ENCODE measurements at places on chromosomes 12 and 14. TPM values are rescaled to one million over a fixed set of nuclear protein-coding genes. Genes with fewer than 3 reads are reported as not detected.
A peak's percentile ranks its signal among the peaks of the same experiment; 100 is the strongest.

DNA sequence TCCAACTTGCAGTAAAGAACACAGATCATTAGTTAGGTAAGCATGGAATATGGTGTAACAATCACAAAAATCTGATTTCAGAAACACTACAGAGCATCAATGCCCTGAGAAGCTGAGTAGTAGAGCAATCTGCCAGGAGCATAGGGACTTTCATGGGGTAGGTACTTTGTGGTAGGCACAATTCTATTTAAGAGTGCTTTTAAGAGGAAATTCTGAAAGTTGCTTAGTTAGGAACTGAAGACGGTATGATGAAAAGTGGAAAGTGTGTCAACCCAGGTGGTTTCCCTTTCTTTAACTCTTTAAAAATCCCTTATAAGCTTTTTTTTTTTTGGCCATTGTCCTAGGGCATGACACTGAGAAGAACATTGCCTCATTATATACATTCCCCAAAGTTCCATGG, 535.7 kb upstream of the FBXO33 start:
- no peak overlapping the region for H3K27ac ChIP-seq
- H3K27me3 ChIP-seq, result no peaks in the 10 kb centered on the region
- H3K4me3 ChIP-seq, result no peak overlapping the region
- H3K36me3 ChIP-seq, result no peaks in the 10 kb centered on the region

DNA sequence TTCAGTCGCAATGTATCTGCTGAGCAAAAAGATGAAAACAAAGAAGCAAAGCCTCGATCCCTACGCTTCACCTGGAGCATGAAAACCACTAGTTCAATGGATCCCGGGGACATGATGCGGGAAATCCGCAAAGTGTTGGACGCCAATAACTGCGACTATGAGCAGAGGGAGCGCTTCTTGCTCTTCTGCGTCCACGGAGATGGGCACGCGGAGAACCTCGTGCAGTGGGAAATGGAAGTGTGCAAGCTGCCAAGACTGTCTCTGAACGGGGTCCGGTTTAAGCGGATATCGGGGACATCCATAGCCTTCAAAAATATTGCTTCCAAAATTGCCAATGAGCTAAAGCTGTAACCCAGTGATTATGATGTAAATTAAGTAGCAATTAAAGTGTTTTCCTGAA, 19.8 kb downstream of the CKB start:
- H3K27me3 ChIP-seq, result no peaks in the 10 kb centered on the region
- peaks cover 8% of the 10 kb centered on the region for H3K4me1 ChIP-seq
- H3K36me3 ChIP-seq, result peaks cover 12% of the 10 kb centered on the region
- no peak overlapping the region for H3K4me3 ChIP-seq
- no peak for DNase-seq

OTX2 gene
- 0.22 TPM for total RNA-seq

DNA sequence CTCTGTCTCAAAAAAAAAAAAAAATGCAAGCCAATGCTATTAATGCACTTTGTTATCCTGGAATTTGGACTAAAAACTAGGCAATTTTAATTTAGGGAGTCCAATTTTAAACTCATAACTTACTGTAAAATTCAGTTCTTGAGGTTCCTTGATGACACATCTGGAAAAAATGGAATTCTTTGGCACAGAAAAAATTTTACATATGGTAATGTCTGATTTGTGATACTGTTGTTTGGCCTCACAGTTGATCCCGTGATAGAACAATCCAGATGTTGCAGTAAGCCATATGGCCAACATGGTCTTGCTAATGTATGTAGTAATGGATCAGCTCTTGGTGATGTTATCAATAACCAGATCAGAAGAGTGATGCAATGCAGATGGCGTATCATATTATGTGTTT, 1089.8 kb downstream of the FLRT2 start:
- no peak overlapping the region for H3K27ac ChIP-seq
- H3K36me3 ChIP-seq, result no peaks in the 10 kb centered on the region
- H3K4me1 ChIP-seq, result no peaks in the 10 kb centered on the region
- H3K4me3 ChIP-seq, result no peak overlapping the region

- DNase-seq, result no peak
- H3K4me1 ChIP-seq, result peaks cover 5% of the 10 kb centered on the region
- H3K36me3 ChIP-seq, result peaks cover 15% of the 10 kb centered on the region
- H3K27ac ChIP-seq, result no peak overlapping the region
- H3K4me3 ChIP-seq, result no peak overlapping the region
These were observed 81.7 kb downstream of the EEA1 start for GRCh38 chr12:92847368-92847767.

GRCh38 chr12:25069224-25069623, 120.3 kb upstream of the BCAT1 start:
- H3K27ac ChIP-seq, result peak overlapping the region; percentile 24
- DNase-seq, result no peak
- no peaks in the 10 kb centered on the region for H3K36me3 ChIP-seq

GRCh38 chr12:12408265-12408690, 51.4 kb downstream of the BORCS5 start:
- no peak overlapping the region for H3K4me3 ChIP-seq
- H3K27ac ChIP-seq, result no peak overlapping the region
- peaks cover 22% of the 10 kb centered on the region for H3K36me3 ChIP-seq
- H3K4me1 ChIP-seq, result peaks cover 9% of the 10 kb centered on the region

GRCh38 chr14:88128816-88129215, 123.9 kb downstream of the GPR65 start:
- no peaks in the 10 kb centered on the region for H3K36me3 ChIP-seq
- H3K4me1 ChIP-seq, result no peaks in the 10 kb centered on the region
- peak overlapping the region; percentile 67 for H3K27ac ChIP-seq
- no peak for DNase-seq
- H3K27me3 ChIP-seq, result no peaks in the 10 kb centered on the region

SLCO1A2 gene
- 10.7 TPM for total RNA-seq

- no peak overlapping the region for H3K4me3 ChIP-seq
- H3K27ac ChIP-seq, result no peak overlapping the region
- no peak for DNase-seq
These were observed 9.7 kb downstream of the TNS2 start for GRCh38 chr12:53059434-53060063.

TCP11L2 gene
- 12.3 TPM for total RNA-seq

DNA sequence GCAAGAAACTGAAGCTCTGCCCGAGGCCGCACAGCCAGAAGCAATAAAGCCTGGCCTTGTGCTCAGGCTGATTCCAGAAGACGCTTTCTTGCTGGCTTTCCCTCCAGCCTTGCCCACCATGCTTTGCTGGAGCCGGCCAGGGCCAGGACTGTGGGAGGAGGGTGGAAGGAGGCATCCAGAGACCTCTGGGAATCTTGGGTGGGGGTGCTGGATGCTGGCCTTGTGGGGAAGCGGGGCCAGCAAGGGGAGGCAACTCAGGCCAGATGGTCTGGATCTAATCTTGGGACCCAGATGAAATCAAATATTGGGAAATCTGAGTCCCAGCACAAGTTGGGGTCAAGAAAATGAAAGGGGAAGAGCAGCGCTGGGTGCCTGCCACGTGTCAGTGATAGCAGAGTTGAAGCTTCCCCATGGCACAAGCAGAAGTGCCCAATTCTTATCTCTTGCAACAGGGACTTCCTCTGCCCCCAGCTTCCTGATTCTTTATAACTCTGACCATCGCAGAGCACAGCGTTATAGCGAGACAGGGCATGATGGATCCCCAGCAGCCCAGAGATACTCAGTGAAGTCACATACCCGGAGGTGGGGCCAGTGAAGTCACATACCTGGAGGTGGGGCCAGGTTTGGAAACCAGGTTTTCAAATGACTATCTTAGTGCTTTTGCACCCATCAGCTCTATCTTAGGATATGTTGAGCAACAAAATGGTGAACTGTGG, 6.4 kb upstream of the RABGGTA start:
- H3K4me1 ChIP-seq, result peaks cover 4% of the 10 kb centered on the region
- peaks cover 5% of the 10 kb centered on the region for H3K36me3 ChIP-seq
- H3K4me3 ChIP-seq, result no peak overlapping the region

SVOP gene
- total RNA-seq, result 3.6 TPM

DNA sequence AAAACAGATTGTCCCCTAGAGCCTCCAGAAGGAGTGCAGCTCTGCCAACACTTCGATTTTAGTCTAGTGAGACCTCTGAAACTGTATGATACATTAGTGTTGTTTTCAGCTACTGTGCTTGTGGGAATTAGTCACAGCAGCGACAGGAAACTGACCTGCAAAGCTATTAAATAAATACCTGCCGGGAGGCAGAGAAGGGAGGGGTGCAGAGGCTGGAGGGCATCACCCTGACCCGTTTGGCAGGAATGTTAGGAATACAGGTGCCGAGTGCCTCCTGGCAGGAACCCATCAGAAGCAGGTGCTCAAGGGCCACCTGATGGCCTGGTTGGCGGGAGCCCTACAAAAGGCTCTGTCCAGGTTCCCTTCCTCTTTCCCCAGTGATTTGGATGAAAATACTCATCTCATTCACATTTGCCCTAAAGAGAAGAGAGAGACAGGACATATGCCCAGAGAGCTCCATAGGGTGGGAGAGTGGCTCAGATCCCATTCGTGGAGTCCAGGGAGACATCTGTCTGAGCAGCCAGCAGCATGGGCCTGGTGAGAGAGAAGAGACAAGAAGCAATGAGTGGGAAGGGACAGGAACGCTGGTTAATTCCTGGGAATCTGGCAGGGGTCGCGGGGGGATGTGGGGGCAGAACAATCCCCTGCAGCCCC, 44.6 kb downstream of the C14orf132 start:
- H3K4me3 ChIP-seq, result no peak overlapping the region
- H3K36me3 ChIP-seq, result peaks cover 12% of the 10 kb centered on the region
- no peak for DNase-seq
- peaks cover 11% of the 10 kb centered on the region for H3K4me1 ChIP-seq
- no peaks in the 10 kb centered on the region for H3K27me3 ChIP-seq

DNA sequence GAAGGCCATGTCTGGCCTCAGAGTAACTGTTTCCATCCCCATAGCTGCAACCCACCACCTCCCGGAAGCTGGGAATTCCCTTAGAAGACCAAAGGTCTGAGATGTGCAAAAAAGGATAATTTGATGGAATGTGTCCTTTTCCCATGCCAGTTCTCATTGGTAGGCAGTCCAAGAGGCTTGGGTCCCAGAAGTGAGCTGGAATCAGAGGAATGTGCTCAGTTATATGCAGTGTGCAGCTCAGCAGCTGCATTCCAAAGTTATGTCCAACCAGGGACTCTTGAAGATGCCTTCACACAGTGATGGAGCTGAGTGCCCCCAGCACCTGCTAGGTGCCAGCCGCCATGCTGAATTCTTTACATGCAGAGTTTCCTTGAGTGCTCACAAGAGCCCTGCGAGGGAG, 583.9 kb upstream of the TBX3 start:
- no peak overlapping the region for H3K4me3 ChIP-seq
- no peaks in the 10 kb centered on the region for H3K36me3 ChIP-seq
- no peak overlapping the region for H3K27ac ChIP-seq
- DNase-seq, result no peak
- H3K4me1 ChIP-seq, result no peaks in the 10 kb centered on the region

ZFHX2 gene
- total RNA-seq, result 5.6 TPM

DNA sequence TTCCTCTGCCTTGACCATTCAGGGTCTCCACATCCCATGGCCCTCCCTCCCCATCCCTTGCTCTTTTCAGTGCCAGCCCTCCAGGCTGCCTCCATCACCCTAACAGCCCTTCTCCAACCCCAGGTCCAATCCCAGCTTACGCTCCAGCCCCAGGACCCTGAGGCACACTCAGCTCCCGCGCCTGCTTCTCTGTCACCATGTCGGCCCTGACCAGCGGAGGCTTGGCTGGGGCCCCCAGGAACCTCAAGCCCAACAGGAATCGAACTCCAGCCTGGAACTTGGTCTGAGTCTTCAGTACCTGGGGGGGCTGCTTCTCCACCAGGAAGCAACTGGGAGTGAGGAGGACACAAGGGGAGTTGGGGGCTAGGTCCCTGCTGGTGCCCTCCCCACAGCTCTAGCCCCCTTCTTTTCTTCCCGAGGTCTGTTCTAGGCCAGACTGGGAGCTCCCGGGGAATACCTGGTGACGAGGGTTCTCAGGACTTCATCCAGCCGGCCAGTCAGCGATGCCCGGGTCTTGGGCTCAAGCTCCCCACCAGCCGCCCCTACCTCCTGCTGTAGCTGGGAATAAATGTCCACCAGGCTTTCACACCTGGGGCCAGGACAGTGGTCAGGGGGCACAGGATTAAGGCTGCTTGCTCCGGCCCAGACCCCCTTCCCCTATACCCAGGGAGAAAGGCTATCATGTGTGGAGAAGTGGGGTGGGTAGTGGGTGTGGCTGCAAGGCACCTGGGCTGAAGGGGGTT, 6.0 kb downstream of the STAT6 start:
- H3K36me3 ChIP-seq, result peaks cover 10% of the 10 kb centered on the region
- H3K27ac ChIP-seq, result no peak overlapping the region
- no peak overlapping the region for H3K4me3 ChIP-seq
- DNase-seq, result no peak
- no peaks in the 10 kb centered on the region for H3K27me3 ChIP-seq

- H3K4me3 ChIP-seq, result no peak overlapping the region
- H3K4me1 ChIP-seq, result peaks cover 40% of the 10 kb centered on the region
- H3K36me3 ChIP-seq, result peaks cover 11% of the 10 kb centered on the region
- no peaks in the 10 kb centered on the region for H3K27me3 ChIP-seq
These were observed 37.8 kb downstream of the MARK3 start for GRCh38 chr14:103423050-103423461.

KCNH3 gene
- 0.72 TPM for total RNA-seq

GRCh38 chr14:40188006-40188405, 755.8 kb upstream of the FBXO33 start:
- no peak overlapping the region for H3K27ac ChIP-seq
- H3K4me1 ChIP-seq, result no peaks in the 10 kb centered on the region
- H3K4me3 ChIP-seq, result no peak overlapping the region
- no peak for DNase-seq

MYH6 gene
- 0.50 TPM for total RNA-seq

DNA sequence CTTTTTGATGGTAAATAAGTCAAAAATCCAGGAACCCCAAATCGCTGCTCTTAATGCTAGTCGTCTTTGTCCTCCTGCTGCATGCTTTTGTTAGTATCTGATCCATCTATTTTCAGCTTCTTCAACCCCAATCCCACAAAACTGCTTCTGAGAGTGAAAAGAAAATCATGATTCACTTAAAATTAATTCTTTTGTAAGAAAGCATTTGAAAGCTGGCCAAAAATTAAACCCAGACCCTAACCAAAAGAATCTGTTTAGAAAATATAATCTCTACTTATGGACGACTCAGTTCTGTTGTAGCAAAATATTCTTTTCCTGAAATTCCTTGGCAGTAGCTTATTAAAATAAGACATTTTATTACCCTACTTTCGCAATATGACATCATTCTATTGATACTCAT, 443.6 kb upstream of the SYT1 start:
- no peaks in the 10 kb centered on the region for H3K27me3 ChIP-seq
- H3K4me3 ChIP-seq, result no peak overlapping the region
- no peak for DNase-seq
